Lower leg skin (tissue), 4 donors: ENCODE measurements at places on chromosomes 16 and 17.
A peak's percentile ranks its signal among the peaks of the same experiment; 100 is the strongest.

- peak; percentile 97 for DNase-seq
Observed at GRCh38 chr17:81419319-81419885, 24.1 kb downstream of the BAHCC1 start.

GRCh38 chr17:36943250-36944191 lies 5.2 kb upstream of the AATF start:
- DNase-seq, result peak; percentile 76

DNA sequence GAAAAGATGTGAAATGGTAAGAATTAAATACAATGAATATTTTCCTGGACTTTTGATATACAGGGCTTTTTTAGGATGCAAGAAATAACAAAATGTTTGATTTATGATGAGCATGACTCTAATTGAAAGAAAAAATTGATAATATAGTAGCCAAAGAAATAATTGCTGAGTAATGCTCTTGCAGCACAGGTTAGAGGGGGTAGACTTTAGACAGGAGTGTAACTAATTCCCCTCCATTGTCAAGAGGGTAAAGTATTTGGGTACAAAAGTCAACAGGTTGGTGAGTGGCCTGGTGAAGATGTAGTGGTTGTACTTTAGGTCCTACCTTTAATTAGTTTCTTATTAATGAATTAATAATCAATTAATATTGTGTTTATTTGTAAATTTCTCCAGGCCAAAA lies 912.3 kb downstream of the KCNJ2 start:
- DNase-seq, result no peak

GRCh38 chr17:6387858-6388257 lies 47.1 kb downstream of the AIPL1 start:
- DNase-seq, result no peak

- no peak for DNase-seq
Observed at GRCh38 chr17:74818291-74818938, 41.3 kb downstream of the GRIN2C start.

DNA sequence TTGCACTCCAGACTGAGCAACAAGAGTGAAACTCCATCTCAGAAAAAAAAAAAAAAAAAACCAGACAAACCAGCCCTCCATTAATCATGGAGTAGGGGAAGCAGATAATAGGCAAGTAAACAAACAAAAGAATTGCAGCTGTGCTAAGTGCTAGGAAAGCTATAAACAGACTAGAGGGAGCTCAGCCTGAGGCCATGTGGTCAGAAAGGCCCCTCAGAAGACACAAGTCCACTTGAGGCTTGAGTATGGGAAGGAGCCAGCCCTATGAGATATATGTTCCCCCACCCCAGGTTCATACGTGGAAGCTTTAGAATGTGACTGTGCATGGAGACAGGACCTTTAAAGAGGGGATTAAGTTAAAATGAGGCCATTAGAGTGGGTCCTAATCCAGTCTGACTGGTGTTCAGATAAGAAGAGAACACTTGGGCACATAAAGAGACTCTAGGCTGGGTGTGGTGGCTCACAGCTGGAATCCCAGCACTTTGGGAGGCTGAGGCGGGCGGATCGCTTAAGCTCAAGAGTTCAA lies 132.6 kb upstream of the NOL11 start:
- DNase-seq, result no peak

DNA sequence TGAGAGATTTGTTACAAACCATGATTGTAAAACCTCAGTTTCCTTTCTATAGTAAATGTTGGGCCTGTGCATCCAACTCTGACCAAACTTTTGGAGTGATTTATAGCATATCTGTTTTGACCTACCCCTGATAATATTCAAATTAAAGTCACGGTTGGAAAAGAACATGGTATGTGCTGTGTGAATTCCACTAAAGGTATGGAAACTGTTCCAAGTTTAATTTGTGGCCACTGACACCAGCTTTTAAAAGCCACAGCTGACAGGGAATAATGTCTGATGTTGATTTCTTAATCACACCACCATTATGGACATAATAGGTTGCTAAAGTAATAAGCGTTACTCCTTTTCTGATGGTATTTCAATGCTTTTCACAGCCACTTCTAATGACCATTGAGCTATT lies 1215.9 kb downstream of the CDH8 start:
- no peak for DNase-seq

DNA sequence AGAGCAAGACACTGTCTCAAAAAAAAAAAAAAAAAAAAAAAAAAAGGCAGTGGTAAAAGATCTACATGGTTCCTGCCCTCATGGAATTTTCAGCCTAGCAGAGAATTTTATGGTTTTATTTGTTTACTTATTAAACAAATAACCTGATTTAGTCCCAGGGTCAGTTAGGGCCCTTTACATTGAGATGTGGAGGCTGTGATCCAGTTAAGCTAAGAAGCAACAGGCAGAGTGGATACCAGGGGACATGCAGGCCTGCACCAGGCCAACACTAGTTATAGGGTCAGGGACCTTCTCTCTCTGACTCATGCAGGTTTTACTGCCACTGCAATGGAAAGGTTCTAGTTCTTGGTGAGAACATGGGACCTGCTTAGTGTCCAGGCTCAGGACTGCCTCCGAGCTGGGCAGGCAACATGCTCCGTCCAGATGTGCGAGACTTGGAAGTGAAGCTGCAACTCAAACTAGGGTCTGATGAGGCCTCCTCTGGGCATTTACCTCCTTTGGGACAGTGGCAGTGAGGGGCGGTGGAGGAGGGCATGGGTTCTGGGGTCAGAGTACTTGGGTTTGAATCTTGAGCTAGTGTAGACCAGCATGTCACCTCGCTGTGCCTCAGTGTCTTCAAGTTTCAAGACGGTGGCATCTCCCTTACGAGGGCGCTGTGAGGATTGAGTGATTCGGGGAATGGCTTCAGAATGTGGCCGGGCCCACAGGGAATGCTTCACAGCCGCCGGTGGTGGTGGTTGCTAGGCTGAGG lies 301.8 kb downstream of the CPPED1 start:
- DNase-seq, result no peak

DNA sequence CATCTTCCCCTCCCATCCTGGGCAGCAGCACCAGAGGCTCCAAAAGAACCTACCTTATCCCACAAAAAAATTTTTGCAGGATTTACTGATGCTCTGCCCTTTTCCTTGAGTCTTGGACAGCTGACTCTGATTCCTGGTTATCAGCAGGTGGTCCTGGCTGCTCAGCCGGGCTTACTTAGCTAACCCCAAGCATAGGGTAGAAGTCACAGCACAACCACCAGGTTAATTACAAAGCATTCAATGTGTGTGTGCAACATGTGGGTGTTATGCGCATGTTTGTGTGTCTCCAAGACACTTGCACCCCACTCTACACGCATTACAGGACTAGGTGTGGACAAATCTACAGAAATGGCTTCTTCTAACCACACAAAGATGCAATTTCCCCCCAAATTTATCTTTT lies 36.3 kb downstream of the PECAM1 start:
- peak; percentile 43 for DNase-seq

DNA sequence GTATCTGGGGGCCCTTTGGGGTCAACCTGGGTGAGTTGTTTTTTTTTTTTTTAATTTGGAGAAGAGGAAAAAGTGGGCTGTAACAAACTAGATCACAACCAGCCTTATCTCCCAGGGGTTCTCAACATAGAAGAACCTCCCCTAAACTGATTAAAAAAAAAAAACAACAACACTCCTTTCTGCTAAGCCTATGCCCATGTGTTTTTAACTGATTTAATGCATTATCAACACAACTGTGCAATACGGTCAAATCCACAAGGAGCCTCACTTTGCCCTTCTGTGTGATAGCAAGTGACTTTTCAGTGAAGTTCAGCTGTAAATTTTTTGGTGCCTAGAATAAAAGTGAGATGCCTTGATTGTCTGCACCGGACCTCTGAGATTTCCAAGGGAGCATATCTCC lies 646 bp downstream of the MYH11 start:
- DNase-seq, result no peak

- no peak for DNase-seq
Observed at GRCh38 chr17:76969598-76970172, 101.5 kb downstream of the MGAT5B start.

- no peak for DNase-seq
Observed at GRCh38 chr16:4612474-4612931, 2.2 kb downstream of the UBALD1 start.

GRCh38 chr17:42989141-42989540 lies 8.8 kb downstream of the RUNDC1 start:
- no peak for DNase-seq

DNA sequence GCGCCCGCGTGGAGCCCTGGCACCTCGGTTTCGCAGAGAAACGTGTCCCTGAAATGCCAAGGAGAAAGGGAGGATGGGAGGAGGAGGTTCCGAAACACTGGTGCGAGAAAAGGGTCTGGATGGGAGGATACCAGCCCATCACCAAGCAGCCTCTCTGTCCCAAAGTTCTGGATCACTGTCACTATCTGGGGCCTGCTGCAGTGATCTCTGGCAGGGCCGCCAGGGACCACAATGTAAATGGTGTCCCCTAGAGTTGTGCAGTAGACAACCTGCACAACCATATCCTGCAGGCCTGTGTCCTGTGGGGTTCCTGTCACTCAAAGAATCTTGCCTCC lies 229.3 kb downstream of the C16orf78 start:
- no peak for DNase-seq

DNA sequence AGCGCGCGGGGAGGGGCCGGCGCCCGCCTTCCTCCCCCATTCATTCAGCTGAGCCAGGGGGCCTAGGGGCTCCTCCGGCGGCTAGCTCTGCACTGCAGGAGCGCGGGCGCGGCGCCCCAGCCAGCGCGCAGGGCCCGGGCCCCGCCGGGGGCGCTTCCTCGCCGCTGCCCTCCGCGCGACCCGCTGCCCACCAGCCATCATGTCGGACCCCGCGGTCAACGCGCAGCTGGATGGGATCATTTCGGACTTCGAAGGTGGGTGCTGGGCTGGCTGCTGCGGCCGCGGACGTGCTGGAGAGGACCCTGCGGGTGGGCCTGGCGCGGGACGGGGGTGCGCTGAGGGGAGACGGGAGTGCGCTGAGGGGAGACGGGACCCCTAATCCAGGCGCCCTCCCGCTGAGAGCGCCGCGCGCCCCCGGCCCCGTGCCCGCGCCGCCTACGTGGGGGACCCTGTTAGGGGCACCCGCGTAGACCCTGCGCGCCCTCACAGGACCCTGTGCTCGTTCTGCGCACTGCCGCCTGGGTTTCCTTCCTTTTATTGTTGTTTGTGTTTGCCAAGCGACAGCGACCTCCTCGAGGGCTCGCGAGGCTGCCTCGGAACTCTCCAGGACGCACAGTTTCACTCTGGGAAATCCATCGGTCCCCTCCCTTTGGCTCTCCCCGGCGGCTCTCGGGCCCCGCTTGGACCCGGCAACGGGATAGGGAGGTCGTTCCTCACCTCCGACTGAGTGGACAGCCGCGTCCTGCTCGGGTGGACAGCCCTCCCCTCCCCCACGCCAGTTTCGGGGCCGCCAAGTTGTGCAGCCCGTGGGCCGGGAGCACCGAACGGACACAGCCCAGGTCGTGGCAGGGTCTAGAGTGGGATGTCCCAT lies 232.8 kb downstream of the SEC14L1 start:
- no peak for DNase-seq

DNA sequence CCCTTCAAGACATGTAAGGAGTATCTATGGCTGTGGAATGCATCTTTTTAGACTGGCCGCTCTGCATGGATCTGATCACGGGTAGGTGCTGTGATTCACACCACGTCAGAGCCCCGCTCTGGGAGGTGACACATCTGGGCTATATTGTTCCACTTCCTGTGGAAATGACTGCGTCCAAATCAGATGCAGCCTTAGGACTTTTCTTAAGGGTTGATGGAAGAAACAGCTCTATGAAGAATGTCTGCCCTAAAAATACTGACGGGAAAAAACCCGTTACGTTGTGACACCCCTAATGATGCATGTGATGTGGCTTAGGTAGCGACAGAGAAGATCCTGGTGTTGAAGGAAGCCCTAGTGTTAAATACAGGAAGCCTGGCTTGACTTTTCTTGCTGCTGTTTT lies 12.2 kb downstream of the BANP start:
- DNase-seq, result no peak

GRCh38 chr17:385178-385835 lies 32.7 kb upstream of the RPH3AL start:
- peak; percentile 89 for DNase-seq

- no peak for DNase-seq
Observed at GRCh38 chr17:65913326-65913850, 278.5 kb downstream of the CEP112 start.

- DNase-seq, result no peak
Observed at GRCh38 chr17:2952174-2952845, 111.1 kb downstream of the OR1D5 start.

- DNase-seq, result peak; percentile 98
Observed at GRCh38 chr17:76397687-76398522, 13.5 kb downstream of the SPHK1 start.

GRCh38 chr16:82027629-82028064 lies 7.4 kb upstream of the HSD17B2 start:
- DNase-seq, result no peak

DNA sequence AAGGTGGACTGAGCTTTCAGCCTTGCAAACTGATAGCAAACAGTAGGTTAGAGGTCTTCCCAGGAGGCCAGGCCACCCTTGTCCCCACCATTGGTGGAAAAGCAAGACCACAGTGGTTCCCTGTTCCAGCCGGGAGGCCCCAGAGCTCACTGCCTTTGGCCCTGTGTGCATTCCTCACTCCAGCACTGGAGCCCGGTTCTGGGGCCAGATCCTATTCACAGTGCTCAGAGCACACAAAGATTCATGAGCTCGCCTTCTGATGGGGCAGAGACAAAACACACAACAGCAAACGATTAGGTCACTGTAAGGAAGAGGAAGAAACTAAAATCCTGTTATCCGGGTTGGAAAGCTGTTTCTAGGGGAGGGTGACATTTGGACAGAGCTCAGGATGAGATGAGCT lies 5.6 kb upstream of the PGS1 start:
- DNase-seq, result no peak
